ENCODE measurements at places on chromosomes 6 and 20.

GRCh38 chr6:119200512-119201175 is 122.2 kb upstream of the FAM184A start:
- no peaks in the 10 kb centered on the region for H3K27me3 ChIP-seq
- H3K27ac ChIP-seq: peak overlapping the region; percentile 67
- H3K4me3 ChIP-seq: no peak overlapping the region
- H3K4me1 ChIP-seq: peaks cover 2% of the 10 kb centered on the region
- no peak for DNase-seq
- peaks cover 3% of the 10 kb centered on the region for H3K36me3 ChIP-seq

DNA sequence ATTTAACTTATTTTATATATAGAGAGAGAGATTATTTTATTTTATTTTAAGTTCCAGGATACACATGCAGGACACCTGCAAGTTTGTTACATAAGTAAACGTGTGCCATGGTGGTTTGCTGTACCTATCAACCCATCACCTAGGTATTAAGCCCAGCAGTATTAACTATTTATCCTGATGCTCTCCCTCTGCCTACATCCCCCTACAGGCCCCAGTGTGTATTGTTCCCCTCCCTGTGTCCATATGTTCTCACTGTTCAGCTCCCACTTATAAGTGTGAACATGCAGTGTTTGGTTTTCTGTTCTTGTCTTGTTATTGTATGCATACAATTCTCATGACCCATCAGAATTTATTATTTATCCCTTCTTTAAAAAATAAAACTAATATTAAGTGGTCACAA is 34.6 kb downstream of the FKBP1C start:
- H3K27me3 ChIP-seq: no peaks in the 10 kb centered on the region
- H3K36me3 ChIP-seq: no peaks in the 10 kb centered on the region
- peak; percentile 5 for DNase-seq
- no peak overlapping the region for H3K27ac ChIP-seq

- peak; percentile 11 for DNase-seq
- peak overlapping the region; percentile 70 for H3K4me3 ChIP-seq
- H3K27ac ChIP-seq: no peak overlapping the region
- peaks cover 94% of the 10 kb centered on the region for H3K27me3 ChIP-seq
Observed at GRCh38 chr20:21702553-21703470, 2.7 kb upstream of the PAX1 start.

DNA sequence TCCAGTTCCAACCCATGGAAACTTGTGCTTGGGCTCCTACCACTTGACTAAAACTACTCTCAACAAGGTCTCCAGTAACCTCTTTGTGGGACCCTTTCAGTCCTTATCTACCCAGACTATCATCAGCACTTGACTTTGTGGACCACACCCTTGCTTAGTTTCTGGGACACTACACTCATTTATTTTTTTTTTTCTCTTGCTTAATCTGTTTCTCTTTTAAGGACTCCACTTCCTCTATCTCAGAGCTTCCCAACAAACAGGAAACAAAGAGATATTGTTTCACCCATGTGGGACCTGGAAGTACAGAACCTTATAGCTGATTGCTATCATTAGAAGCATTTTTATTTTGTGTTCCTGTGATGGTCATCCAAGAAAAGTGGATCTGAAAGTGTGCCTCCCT is 28.8 kb upstream of the ME1 start:
- peak; percentile 12 for DNase-seq
- no peaks in the 10 kb centered on the region for H3K27me3 ChIP-seq
- H3K4me3 ChIP-seq: no peak overlapping the region
- H3K4me1 ChIP-seq: no peaks in the 10 kb centered on the region
- H3K36me3 ChIP-seq: no peaks in the 10 kb centered on the region
- no peak overlapping the region for H3K27ac ChIP-seq

GRCh38 chr6:33431880-33432541 is 12.1 kb downstream of the SYNGAP1 start:
- H3K4me3 ChIP-seq: no peak overlapping the region
- no peaks in the 10 kb centered on the region for H3K27me3 ChIP-seq
- no peak overlapping the region for H3K27ac ChIP-seq
- peaks cover 42% of the 10 kb centered on the region for H3K36me3 ChIP-seq
- peaks cover 53% of the 10 kb centered on the region for H3K4me1 ChIP-seq
- DNase-seq: no peak

- peaks cover 5% of the 10 kb centered on the region for H3K4me1 ChIP-seq
- no peak overlapping the region for H3K4me3 ChIP-seq
- no peak for DNase-seq
Observed at GRCh38 chr6:44024574-44025219, 102.6 kb downstream of the MRPL14 start.
